RWPE2 (cell line): ENCODE measurements at places on chromosomes 3 and 15.

DNA sequence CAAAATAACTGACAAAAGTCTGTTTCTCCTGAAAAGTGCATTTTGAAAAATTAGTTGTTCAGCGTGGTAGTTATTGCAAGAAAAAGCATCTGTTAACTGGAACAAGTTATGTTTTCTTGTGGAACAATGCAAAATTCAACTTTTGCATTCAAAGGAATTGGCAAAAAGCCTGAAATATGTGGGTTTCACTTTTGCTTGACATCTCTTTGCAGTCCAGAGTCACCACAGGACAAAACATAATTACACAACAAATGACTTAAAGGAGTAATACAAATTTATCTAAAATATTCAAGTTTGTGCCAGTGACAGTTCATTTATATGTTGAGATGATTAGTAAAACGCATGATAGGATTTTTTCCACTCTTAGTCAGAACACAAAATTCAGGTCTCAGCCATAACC, 96.3 kb upstream of the P2RY1 start:
- no peak for DNase-seq

DNA sequence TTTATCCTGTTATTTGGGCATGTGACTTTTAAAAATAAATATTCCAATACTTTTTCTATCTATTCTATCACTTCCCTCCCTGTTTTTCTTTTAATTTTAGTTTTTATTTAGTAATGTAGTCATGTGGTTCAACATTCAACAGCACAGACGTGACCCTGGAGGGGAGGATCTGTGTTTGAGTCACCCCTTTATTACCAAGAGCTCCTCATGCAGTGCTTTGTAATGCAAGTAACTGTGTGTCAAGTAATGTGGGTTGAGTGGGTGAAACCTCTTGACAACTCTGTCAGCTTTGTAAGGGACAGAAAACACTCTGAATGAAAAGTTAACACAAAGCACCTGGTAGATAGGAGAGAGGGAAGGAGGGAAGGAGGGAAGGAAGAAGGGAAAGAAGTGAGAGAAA, 89.7 kb upstream of the FGF12 start:
- no peak for DNase-seq

GRCh38 chr3:179949412-179949811, 87.3 kb downstream of the PEX5L start:
- DNase-seq = no peak

DNA sequence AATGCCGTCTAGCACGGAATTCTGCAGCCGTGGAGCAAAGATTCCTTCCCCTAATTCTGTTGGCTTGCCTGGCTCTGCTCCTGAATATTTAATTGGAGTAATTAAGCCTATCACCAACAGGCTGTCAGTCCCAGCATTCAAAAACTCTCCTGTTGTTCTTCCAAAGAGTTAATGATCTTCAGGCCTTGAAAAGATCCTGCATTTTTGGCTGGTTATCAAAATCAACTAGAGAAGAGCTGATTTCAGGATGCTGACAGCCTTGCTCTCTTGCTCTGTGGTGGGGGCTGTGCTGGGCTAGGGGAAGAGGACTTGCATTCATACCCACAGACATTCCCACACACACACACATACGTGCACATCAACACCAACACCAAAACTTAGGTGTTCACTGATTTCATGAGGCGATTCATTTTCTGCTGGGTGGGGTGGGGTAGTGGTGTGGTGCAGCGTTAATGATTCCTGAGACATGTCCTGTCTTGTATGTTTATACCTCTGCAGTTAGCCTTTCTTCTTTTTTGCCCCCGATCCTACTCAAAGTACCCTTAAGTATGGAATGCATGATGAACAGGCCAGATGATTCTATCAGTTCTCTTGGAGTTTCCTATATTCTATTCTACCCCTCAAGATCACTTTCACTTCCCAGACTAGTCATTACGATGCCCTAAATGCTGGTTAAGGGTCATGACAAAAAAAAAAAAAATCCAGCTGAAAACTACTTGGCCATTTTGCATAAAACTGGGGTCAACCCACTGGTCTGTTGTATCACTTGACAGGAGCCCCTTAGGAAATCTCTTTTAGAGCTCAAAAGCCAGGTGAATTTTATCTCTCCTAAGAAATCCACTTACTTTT, 42.3 kb downstream of the CPN2 start:
- DNase-seq = peak; percentile 13

DNA sequence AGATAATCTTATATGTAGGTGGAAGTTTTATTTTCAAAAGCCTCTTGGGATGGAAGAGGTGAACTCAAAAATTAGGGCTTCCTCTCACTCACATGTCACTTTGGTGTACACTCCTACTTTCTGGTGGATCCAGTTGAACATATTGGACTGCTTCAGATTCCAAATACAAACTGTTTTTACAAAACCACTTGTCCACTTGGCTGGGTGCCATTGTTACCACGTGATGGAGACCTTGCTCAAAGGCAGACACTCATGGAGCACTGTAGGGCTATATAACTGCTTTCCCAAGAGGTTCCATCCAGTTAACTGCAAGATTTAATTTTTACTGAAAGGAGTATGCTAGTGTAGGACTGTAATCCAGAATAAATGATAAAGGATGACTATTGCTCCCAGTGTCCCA, 307.0 kb downstream of the EPHA6 start:
- no peak for DNase-seq

GRCh38 chr3:167733961-167734497, 663 bp downstream of the PDCD10 start:
- DNase-seq = no peak

GRCh38 chr3:127760361-127760760, 62.0 kb downstream of the MGLL start:
- no peak for DNase-seq

- no peak for DNase-seq
Observed at GRCh38 chr15:78140292-78140691, 8.9 kb upstream of the IDH3A start.

DNA sequence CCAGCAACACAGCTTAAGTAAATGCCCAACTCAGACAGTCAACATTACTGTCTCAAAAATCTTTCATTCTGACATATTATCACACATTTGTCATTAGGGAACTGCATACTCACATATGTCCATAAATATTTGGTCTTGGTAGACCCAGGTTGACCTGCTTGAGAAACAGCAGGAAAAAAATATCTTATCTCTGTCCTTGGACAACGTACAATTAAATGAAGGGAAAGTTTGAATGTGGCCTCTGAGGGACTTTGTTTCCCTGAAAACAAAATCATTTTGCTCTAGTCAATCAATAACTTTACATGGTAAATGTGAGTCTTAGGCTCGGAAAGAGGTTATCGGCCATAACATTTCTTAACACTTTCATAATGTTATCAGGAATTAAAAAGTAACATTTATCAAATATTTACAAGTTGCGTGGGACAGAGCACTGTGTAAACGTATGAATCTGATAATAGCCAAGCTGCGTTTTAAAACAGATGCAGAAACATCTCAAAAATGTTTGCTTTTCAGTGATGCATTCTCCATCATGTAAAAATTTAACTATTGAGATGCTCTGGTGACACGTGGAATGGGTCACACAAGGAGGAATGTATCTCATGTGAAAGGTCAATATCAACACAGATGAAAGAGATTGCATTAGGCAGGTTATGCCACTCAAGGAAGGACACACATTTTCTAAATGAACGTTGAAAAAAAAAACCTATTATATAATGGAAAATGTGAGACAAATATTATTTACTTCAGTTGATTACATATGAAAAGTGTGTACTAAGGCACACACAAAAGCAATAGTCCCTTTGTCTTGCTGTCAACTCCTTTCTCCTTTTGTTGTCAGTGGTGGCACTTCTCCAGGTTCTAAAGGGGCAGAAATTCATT, 304.4 kb downstream of the WDR72 start:
- no peak for DNase-seq
